Activated naive CD4-positive, alpha-beta T cell treated with anti-CD3 and anti-CD28 coated beads for 36 hours (primary cell): ENCODE measurements at places on chromosomes 3 and 15.

DNA sequence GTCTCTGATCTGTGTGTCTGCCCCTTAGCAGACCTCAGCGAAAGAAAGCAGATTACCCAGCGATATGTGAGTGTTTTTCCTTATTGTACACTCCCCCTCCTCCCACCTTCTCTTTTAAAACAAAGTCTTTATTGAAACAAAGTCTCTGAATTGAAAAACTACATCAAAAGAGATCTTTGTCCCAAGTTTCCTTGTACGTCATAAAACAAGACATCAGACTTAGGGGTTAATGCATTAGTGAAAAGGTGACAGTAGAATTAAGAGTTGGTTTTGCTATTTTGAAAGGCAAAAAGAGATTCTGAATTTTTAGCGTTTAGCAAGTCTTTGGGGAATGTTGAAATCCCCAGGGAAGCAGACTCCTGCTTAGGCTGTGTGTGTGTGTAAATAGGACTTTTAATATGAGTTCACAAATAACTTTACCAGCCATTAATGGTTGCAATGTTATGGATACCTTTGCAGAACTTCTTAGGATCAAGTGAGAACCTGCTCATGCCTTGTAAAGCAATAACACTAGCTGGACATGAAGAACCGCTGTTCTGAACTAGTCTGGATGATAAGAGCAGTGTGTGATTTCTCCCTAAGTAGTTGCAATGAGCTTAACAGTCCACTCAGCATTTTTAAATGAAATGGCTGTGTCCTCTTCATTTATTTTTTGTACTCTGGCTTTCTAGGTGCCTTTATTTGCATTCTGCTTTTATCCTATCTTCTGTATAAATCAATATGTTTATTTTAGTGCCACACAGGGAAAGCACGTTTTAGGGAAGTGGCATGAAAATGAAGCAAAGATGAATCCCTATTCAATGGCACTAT is 136.6 kb downstream of the MCTP2 start:
- no peak for DNase-seq

DNA sequence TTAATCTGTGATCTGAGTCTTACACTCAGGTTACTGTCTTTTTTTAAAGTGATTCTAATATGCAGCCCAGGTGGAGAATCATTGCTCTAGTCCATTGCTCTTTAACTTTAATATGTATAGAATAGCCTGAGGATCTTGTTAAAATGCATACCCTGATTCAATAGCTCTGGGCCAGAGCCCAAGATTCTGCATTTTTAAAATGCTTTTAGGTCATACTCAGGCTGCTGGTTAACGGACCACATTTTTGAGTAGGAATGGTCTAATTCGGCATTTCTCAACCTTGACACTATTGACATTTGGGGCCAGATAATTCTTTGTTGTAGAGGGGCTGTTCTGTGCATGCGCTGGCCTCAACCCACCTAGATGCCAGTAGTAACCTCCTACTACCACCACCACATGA is 20.9 kb upstream of the FSTL1 start:
- no peak for DNase-seq

- no peak for DNase-seq
Measured at GRCh38 chr3:186644683-186645082, 4.5 kb downstream of the FETUB start.

DNA sequence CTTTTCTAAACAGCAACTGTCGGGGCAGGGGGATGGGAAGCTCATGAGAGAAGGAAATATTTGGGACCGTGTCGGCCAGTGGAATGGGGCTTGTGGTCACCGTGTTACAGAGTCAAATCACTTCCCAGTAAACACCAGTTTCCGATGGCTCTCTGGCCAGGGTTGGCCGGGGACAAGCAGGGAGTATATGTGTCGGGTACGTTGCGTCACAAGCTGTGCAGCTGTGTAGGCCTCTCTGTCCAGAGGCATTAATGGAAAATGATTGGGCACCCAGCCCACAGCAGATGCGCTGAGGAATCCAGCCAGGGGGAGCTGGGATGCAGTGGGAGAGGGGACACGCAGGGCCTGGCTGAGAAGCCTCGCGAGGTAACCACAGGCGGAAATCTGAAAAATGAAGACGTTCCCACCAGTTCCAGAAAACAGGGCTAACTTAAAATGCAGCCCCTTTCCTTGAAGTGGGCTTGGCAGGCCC is 15.8 kb upstream of the ALDH1A3 start:
- no peak for DNase-seq

GRCh38 chr15:66785637-66786036 is 83.6 kb downstream of the SMAD6 start:
- DNase-seq = no peak

DNA sequence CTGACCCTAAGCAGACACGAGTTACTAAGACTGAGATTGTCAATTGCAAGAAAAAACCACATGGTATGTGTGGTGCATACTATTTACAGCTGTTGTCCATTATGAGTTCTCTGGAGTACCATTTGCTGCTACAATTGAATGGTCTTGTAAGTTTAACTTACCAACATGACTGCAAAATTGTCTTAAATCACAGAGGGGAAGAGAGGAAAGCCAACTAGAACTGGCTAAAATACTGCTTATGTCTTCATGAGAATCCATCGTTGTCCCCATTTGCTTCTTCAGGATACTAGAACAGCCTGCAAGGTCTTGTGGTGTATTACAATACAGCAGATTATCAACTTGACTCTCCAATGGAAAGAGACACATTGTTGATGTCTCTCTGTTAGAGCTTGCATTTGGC is 313.2 kb downstream of the AGBL1 start:
- DNase-seq = no peak

DNA sequence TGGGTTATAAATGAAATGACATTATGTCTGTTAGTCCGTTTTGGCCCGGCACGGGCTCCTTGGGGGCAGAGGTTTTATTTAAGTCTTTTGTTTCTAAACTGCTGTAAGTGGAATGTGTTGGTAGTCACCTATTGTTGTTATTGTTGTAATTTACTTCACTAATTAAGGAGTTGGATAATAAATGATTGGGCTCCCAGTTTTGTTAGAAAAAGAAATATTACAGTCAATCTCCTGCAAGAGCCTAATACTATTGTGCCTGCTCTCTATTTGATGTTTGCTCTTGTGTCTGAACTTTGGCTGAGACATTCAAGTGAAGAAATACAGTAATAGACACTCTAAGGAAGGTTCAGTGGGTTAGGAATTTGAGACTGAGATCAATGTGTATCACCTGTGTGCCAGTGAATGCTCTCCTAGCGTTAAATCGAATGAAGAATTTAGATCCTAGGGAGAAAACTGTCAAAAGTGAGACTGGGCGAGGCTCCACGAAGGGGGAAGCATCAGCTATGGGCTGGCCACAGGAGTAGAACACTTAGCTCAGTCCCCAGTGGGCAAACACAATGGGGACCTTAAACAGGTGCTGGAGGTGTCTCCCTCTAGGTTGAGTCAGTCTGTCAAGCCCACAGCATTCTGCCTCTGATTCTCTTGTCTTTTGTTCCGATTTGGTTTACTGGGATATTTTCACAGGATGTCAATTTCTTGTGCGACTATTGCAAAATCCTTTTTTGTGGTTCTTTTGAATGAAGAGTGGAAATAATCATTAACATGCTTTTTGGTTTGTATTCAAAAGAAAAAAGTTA is 1.2 kb downstream of the ROBO2 start:
- no peak for DNase-seq

GRCh38 chr15:39628144-39628508 is 47.2 kb downstream of the THBS1 start:
- no peak for DNase-seq

DNA sequence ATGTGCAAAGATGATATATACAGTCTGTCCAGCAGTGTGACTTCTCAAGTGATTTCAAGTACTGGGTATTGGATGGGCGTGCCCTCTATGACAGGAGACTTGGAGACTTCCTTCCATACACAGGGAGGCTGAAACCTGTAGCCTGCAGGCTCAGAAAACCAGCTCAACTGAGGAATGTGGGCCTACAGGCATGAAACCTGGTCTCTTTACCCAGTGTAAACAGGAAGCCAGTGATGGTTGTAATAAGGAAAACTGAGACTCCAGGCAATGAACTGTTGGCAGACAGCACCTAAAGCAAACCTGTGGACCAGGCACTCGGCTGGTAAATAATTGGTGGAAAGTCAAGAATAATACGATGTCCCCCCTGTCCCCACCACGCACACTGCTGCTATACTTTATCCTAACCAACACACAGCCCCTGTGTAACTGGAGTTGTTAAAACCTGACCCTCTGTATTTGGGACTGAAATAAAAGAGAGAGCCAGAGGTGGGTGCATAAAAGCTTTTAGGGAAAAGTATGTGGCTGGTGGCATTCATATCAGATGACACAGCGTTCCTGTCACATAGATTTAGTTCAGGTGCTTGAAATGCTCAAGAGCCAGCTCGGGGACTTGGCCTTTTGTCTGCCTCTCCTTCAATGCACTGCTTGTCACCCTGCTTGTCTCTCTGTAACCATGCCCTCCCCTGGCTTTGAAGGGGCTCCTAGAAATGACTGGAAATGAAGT is 144.7 kb downstream of the TPRG1 start:
- DNase-seq = no peak

- no peak for DNase-seq
Measured at GRCh38 chr3:12981306-12982275, 91.6 kb downstream of the IQSEC1 start.
